ENCODE measurements at places on chromosomes 6 and 20.

GRCh38 chr6:82458705-82459104 lies 95.1 kb downstream of the TPBG start:
- DNase-seq, result no peak

GRCh38 chr6:81812401-81812800 lies 59.9 kb upstream of the TENT5A start:
- DNase-seq, result peak; percentile 41

- no peak for DNase-seq
These were observed 468.0 kb upstream of the POU3F2 start for GRCh38 chr6:98366371-98366770.

DNA sequence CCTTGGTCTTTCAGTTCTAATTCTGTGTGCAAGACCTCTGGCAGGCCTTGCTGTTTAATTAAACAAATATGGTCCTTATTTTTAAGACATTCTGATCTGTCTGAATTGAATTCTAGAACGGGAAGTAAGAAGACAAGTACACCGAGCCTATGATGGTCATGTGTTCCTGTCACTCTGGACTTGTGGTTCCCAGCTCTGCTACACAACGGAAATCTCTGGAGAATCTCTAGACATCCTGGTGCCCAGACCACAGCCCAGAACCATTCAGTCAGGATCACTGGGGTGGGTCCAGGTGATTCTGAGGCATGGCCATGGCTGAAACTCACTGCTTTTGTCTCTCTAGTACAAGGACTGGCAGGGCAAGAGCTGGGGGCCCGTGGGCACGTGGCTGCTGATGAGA lies 15.9 kb upstream of the KCNK16 start:
- no peak for DNase-seq

DNA sequence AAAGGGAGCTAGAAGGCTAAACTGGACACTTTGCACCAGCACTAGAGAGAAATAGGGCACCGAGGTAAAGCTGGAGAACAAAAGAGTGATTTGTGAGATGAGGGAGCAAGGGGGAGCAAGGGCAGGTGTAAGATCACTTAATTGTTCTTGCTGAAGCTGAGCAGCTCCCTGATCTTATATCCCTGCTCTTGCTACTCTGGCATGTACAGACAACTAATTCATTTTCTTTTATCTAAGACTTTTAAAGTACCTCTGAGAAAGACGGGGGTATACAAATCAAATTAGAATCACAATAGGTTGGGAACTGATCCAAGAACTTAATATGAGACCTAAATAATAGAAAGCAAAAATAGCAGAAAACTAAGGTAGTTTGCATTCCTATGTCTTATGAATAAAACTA lies 381.7 kb upstream of the POU3F2 start:
- DNase-seq, result no peak

DNA sequence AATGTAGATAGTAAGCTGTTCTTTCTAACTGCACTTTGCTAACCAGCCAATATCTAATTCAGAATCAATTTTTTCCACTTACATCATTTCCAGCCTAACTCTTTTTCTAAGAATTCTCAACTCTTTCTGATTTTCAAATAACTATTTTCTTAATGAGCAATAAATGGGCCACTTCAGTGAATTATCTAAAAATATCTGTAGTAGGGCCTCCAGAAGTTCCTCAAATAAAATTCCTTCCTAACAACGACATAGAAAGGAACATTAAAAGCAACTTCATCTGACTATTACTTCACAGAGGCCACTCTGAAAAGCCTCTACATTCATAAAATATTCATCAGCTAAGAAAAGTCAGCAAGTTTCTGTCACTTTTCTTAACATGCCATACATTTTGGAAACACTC lies 4.8 kb downstream of the COL12A1 start:
- DNase-seq, result no peak

DNA sequence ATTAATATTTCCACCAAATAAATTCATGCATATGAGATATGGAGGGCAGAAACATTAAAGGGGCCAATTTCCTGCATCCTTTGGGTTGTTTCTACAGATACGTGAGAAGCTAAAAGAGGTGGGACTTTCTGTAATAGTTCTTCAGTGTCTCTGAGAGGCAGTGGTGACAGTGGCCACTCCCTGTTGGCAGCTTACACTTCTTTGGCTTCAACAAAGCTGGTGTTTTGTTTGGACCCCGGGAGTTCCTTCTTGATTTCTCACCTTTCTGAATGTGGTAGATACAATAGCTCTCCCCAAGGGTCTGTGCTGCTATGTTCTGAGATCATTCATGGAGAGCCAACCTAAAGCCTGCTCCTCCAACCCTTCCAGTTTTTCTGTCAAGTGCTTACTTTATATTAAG lies 7.8 kb downstream of the PLCB1 start:
- DNase-seq, result no peak

GRCh38 chr20:58308290-58308679 lies 1.2 kb upstream of the RAB22A start:
- DNase-seq, result no peak

DNA sequence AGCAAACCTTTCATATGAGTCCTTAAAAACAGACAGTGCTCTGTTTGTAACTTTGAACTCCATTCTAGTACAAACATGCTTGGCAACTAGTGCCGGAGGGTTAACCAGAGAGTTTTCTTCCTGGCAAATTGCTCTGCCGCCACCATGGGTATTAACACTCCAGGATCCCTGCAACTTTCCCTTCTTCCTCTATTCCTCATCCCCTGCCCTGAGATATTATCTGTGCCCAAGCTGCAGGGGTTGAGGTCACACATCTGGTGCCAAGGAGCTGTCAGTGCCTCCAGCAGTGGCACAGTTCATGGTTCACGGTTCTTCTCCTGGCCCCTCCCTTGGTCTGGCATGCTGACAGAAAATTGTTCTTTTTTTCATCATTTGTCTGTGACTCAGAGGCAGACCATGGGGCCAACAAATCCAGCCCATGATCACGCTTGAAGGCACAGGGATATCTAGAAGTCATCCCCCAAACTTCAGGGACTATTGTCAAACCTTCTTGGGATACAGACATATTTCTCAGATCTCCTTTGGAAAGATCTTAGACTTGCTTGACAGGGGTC lies 77.5 kb downstream of the ATXN1 start:
- peak; percentile 90 for DNase-seq

DNA sequence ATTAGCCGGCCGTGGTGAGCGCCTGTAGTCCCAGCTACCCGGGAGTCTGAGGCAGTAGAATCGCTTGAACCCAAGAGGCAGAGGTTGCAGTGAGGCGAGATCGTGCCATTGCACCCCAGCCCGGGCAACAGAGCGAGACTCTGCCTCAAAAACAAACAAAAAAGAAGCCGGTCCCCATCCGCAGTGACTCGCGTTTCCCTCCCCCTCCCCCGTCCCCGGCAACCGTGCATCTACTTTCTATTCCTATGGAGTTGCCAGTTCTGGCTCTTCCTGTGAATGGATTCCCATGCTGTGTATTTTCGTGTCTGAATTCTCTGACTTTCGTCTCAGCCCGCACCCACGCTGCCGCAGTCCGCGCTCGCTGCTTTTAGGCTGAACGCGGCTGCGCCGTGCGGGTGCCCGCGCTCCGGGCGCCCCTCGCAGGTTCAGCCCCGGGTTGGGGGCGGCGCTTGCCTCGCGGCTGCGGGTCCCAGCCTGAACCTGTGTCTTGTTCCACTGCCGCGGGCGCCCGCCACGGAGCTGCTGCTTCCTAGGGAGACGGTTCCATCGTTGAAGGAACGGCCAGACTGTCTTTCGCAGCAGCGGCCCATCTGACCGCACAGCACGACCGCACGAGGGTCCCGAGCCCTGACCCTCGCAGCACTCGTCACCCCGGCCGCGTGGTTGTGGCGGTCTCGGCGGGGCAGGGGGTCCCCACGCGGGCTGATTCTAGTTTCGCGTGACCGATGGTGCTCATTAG lies 1.1 kb upstream of the MRGBP start:
- DNase-seq, result peak; percentile 42

- DNase-seq, result no peak
These were observed 76.9 kb downstream of the SMOC2 start for GRCh38 chr6:168517742-168518347.

DNA sequence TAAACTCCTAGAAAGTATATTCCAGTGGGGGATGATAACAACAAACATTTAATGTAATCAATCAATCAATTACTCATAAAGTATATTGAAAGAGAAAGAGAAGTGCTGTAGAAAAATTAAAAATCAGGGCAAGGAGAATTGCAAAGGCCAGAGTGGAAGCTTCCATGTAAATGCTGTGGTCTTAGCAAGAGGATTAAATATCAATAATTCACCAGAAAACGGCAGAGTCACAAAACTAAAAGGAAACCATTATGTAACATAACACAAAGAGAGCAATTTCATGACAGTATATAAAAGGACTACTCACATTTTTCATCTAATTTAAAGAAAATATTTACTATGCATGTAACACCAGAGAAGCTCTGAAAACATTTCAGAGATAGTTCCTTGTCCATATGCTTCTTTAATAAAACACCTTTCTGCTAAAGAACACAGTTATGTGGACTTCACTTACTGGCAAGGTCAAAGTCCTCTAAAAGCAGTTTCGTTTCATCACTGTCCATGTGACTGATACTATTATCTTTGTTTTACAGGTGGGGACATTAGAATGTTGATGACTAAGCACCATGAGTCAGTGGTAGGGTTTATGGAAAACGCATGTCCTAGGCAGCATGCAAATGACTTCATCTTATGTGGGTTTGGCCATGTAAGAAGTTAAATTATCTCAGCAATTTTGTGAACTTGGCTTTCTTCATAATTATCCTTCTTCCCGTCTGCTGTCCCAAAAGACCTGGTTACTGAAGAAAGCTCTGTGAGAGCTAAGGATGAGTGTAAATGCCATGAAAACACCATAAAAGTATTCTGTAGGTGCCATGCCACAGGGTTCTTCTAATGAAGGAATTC lies 185.8 kb upstream of the TENT5A start:
- peak; percentile 13 for DNase-seq

- peak; percentile 21 for DNase-seq
These were observed 679 bp upstream of the PPDPF start for GRCh38 chr20:63519668-63520503.

DNA sequence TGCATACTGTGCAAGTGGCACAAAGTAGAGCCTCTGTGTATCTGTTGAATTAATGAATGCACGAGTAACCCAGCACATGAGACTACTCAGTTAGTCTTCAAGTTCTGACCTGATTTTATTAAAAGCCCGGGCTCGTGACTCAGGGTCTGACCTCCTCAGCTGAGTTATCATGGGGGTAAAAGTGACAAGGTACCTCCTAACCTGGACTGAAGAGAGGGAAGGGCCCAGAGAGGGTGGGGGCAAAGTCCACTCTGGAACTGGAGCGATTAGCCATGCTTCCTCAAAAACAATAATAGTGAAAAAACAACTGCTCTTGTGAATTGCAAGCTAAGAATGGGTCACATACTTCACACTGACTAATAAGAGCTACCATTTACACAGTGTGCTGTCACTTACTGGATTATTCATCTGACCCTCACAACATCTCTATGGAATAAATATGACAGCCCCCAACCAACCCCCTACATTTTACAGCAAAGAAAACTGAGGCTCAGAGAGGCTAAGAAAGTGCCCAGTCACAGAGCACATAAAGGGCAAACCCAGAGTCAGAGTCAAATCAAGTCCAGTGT lies 26.7 kb downstream of the TRERF1 start:
- no peak for DNase-seq

DNA sequence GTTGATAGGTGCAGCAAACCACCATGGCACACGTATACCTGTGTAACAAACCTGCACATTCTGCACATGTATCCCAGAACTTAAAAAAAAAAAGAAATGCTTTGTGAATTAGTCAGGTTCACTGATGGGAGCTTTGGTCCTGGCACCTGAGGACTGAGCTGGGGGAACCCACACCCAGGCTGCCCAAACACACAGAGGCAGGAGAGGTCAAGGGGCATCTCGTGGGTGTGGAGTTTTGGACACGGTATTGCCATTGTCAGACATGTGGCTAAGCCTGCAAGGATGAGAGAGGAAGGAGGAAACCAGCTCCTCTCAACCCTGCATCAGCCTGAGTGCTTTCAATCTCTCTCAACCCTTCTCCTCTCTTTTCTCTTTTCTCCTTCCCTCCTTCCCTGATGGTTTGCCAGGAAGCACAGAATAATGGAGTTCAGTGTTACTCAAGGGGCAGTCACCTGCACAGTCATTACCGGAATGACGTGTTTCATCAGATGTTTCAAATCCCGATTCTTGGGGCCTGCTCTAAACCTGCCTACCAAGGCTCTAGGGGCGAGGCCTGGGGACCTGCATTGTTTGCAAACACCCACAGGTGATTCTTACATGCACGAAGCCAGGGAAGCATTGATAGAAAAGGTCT lies 89.9 kb upstream of the NEDD9 start:
- DNase-seq, result no peak

DNA sequence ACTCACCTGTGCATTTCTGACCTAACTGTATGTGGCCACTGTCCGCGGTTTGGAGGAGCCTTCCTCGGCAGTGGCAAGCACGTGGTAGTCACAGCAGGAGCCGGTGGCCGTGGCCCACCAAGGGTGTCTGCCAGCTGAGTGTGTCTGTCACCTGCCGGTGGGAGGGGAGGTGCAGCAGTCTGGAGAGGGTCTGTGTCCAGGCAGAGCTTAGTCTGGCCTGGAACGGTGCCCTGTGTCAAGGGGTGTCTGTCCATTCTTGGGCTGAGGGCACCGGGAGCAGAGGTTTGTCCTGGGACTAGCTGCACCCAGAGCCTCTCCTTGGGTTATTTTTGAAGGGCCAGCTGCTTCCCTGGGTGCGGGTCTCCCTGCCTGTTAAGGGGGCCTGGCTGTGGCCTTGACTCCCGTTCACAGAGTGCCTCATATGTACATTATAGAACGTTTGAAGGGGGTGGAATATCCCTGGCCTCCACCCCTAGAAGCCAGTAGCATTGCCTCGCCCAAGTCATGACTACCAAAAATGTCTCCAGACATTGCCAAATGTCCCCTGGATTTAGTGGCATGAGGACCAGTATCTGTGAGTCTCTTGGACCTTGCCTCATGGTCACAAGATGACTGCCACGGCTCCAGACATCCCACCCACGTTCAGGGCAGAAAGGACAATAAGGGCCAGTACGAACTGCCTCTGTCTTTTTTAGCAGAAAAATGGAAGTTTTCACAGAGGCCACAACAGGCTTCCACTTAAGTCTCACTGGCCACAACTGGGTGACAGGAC lies 5.2 kb downstream of the RBM38 start:
- DNase-seq, result no peak

DNA sequence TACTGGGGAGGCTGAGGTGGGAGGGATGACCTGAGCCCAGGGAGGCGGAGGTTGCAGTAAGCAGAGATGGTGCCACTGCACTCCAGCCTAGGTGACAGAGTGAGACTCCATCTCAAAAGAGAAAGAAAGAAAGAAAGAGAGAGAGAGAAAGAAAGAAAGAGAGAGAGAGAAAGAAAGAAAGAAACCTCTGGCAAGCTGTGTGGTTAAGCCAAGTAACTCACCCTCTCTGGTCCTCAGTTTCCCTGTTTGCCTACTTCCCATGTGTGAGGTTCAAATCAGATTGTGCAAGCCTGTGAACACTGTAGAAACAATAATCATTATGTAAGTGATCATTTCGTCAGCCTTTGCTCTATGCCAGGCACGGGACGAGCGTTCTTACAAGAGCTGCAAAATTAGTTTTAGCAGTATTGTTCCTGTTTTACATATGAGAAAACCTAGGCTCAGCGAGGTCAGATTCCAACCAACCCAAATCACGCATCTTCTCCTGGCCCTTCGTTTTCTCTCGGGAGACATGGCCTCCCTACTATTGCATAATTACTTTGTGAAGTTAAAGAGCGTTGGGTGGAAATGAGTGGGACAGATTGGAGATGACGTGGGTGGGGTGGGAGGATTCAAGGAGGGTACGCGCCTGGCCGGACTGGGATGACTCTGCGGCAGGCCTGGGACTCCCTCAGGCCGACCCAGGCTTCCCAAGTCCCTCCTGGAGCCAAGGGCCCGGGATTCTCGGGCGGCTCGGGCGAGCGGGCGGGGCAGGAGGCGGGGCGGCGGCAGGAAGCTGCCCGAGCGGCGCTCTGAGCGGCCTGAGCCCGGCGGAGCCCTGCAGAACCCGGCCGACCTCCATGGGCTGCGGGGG lies at the start of gene SNX21:
Gene SNX21 (plus strand): TSS at position 770 of the 853 bp plus-strand sequence. CDS start 121 bp downstream, outside the sequence.
- DNase-seq, result peak; percentile 88
